ENCODE measurements at places on chromosomes 5 and 9.

GRCh38 chr5:171207256-171207847 is 101.7 kb upstream of the TLX3 start:
- DNase-seq, result no peak

- DNase-seq, result no peak
Observed at GRCh38 chr9:129398961-129399633, 221.0 kb upstream of the IER5L start.

- no peak for DNase-seq
Observed at GRCh38 chr5:135208555-135208902, 174.5 kb upstream of the PITX1 start.

DNA sequence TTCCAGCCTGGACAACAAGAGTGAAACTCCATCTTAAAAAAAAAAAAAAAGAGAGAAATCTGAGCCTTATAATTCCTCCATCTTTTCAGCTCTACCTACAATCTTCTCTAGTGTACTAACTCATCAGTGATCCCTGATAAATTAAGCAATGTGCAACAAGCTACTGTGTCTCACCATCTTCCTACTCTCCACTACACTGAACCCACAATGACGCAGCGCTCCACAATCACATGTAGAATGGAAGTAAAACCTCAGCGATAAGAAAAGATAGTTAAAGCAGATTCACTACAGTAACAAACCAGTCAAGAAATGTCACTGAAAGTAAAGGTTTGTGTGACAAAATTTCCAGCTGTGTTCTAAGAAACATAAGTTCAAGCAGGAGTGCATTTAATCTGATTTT is 13.5 kb downstream of the ABCA1 start:
- DNase-seq, result no peak

DNA sequence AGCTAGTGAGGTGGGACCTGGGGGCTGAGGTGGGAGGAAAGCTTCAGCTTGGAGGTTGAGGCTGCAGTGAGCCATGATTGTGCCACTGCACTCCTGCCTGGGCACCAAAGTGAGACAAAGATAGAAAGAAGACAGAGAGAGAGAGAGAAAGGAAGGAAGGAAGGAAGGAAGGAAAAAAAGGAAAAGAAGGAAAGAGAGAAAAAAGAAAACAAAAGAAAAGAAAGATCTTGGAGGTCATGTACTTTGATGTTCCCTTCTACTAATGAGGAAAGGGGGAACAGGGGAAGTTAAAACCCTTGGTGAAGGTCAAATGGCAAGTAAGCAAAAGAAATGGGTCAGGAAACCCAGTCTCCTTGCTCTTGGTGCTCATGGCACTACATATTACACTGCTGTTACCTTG is 2.4 kb upstream of the RAI14 start:
- no peak for DNase-seq

All from activated T-helper 1 cell treated with anti-CD3 and anti-CD28 coated beads, Interleukin-2, amount 50 U/mL, for 16 hours (primary cell).